ENCODE measurements at places on chromosomes 12 and 14.

- no peak for DNase-seq
Measured at GRCh38 chr14:69700575-69700974, 66.4 kb upstream of the SRSF5 start.

DNA sequence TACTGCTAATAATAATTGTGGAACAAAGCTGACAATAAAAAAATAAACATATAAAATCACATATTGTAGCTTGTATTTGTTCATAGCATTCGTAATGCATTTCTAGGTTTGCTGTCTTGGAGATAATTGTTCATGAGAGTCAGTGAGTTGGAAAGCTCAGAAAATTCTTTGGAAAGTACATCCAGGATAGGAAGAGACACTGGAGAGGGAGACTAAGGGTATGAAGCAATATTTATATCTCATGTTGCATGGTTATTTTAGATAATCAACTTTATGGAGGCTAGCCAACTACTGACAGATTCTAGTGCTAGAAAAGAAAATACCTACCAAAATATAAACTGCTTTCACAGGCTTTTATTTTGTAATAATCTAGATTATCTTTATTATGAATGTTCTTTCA, 1095.2 kb downstream of the FSCB start:
- DNase-seq: no peak

GRCh38 chr12:7078163-7078562, 14.1 kb downstream of the C1R start:
- DNase-seq: no peak

GRCh38 chr12:84276215-84276614, 636.4 kb downstream of the SLC6A15 start:
- no peak for DNase-seq

- no peak for DNase-seq
Measured at GRCh38 chr12:125981610-125982253, 916.5 kb downstream of the AACS start.

- no peak for DNase-seq
Measured at GRCh38 chr12:49057888-49058287, 2.7 kb downstream of the KMT2D start.

DNA sequence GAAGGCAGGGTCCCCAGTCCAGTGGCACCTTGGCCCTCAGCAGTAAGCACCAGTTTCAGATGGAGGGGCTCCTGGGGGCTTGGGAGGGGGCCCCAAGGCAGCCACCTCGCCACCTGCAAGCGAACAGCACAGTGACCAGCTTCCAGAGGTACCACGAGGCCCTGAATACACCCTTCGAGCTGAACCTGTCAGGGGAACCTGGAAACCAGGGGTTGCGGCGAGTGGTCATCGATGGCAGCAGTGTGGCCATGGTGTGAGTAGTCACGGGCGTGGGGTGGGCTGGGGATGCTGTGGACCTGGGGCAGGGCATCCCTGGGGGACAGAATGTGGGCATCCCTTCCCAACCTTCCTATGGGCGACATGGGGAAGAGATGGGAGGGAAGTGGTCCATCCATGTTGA, 11.2 kb downstream of the NYNRIN start:
- no peak for DNase-seq
